Ovary (tissue), 10 donors: ENCODE measurements at places on chromosomes 16 and 17. TPM values are rescaled to one million over a fixed set of nuclear protein-coding genes. Genes with fewer than 3 reads are reported as not detected.

Gene SPNS2
- total RNA-seq: 5.6 TPM

Gene PITPNM3
- total RNA-seq: 30.3 TPM

Gene KCNH6
- not detected for total RNA-seq

Gene KRT36
- not detected for total RNA-seq
